ENCODE measurements at places on chromosomes 4 and X. TPM values are rescaled to one million over a fixed set of nuclear protein-coding genes. Genes with fewer than 3 reads are reported as not detected.
A peak's percentile ranks its signal among the peaks of the same experiment; 100 is the strongest.

- peak; percentile 39 for DNase-seq
Measured at GRCh38 chr4:93828332-93828994, at the start of gene ATOH1. TSS of gene ATOH1 (plus strand) at chr4:93828753. CDS start at chr4:93828927, 174 bp downstream.

DNA sequence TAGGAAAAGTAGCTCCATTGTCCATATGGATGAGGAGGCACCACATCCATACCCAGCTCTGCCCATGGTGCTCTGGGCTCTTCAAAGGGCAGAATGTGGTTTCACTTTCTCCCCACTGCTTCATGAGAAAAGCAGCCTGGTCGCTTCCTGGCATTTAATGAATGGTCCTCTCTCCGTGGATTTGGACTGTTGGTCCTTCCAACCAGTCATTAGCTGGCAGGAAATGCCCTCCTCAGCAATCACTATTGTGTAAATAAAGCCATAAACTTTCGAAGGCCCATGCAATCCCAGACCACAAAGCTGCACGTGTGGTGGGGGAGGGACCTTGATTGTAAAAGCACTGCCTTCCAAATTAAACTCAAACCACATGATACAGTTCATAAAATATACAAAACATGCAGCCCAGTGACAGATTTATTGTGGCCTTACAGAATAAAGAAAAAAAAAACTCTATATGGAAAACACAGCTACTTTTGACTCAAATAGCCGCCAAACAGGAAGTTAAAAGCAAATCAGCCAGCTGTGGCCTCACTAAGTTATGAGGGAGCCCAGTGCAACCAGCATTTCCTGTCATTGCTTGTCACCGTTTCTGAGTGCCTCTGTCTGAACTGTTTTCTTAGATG lies 8.1 kb downstream of the MBNL3 start:
- DNase-seq: peak; percentile 97

DNA sequence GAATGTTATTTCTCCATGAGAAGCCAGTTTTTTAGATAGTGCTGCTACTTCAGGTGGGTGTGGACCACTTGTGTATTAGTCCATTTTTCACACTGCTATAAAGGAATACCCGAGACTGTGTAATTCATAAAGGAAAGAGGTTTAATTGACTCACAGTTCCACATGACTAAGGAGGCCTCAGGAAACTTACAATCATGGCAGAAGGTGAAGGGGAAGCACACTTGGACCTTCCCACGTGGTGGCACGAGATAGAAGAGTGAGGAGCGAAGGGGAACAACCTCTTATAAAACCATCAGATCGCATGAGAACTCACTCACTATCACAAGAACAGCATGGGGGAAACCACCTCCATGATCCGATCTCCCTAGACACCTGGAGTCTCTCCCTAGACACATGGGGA lies 3.4 kb upstream of the PPID start:
- no peak for DNase-seq

DNA sequence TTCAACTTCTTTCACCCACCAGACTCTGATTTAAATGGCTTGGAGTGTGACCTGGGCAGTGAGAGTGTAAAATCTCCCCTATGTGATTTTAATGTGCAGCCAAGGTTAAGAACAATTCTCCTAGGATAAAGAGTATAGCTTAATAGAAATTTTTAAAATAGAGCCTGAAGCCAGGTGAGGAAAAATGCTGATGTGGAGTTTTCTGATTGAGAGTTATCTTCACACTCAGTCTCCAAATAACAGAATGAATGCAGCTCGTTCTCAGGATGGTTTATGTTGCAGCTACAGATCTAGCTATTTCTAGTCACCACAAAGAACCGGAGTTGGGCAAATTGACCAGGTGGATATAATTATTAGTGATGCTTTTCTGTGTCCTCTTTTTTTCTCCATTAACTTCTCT lies 70.7 kb downstream of the MOSPD2 start:
- no peak for DNase-seq

The POF1B gene
- not detected for total RNA-seq

The SORBS2 gene
- 0.41 TPM for total RNA-seq

GRCh38 chr4:123978637-123979036 lies 582.0 kb downstream of the SPRY1 start:
- no peak for DNase-seq

DNA sequence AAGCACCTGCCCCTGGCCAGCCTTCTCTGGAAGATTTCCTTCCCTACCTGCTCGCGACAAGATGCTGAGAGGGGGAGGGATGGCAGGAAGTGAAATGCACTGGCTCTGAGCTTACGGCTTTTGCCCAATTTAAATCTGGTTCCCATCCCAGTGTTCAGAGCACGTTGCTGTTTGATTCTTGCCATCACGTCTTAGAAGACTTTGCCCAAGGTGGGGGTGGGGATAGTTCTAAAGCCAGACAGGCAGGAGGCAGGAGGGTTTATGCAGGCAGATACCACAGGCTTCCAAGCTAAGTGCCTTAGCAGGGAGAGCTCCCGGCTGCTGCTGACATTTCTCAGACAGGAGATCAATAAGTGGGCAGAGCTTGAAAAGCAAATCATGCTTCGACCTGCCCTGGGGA lies 393.9 kb downstream of the MID1IP1 start:
- no peak for DNase-seq

DNA sequence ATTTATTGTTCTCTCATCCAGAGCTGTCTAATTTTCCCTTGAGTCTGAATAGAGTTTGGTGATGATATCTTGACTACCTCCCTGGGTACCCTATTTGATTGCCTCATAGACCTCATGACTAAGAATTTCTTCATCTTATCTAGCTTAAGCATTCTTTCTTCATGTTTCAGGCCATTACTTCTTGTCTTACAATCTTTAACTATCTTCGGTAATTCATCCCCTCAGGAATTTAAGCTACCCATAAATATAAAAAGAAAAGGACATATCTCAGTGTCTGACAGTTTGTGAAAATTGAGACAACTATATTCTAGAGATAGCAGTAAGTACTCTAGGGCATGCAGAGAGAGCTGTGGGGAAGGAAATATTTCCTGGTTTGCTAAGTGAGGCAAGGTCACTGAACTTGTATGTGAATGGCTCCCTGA lies 466.1 kb upstream of the GRID2 start:
- DNase-seq: peak; percentile 29

The SULT1B1 gene
- total RNA-seq: 1.8 TPM

GRCh38 chrX:37686369-37686995 lies 891 bp downstream of the XK start:
- no peak for DNase-seq

The RASSF6 gene
- total RNA-seq: not detected

The XG gene
- 0.06 TPM for total RNA-seq

DNA sequence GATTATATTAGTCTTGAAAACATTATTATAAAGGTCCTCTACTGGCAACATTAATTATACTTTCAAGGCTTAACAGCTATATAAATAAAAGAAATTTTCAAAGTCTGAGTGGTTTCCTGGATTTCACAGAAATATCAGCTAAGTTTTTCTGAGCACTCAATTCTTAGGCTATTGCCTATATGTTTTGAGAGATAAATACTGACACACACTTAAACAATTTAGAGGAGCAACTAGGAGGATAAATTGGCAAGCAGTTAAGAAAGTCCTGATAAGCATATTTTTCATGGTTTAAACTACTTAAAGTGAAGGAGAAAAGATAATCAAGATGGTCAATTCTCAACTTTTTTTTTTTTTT lies 2.7 kb upstream of the MGARP start:
- DNase-seq: no peak

The GSX2 gene
- total RNA-seq: not detected

GRCh38 chr4:48445704-48446103 lies 37.4 kb upstream of the SLC10A4 start:
- no peak for DNase-seq

The GEMIN8 gene
- total RNA-seq: 7.7 TPM

DNA sequence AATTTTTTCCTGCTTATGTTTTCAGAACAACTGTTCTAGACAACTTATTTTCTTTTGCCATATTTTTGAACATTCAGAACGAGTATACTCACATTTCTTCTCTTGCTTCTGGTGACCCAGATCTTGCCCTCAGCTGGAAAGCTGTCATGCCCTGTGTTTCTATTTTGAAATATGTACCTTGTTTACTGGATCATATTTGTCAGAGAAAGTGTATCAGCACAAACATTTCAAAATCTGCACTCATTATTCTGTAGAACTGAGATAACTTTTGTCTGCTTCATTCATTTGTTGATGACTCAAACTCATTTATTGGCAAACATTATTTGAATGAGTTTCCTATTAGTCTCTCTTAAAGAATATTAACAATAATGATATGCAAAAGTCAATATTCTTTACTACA lies 46.2 kb upstream of the FAM9A start:
- DNase-seq: no peak

DNA sequence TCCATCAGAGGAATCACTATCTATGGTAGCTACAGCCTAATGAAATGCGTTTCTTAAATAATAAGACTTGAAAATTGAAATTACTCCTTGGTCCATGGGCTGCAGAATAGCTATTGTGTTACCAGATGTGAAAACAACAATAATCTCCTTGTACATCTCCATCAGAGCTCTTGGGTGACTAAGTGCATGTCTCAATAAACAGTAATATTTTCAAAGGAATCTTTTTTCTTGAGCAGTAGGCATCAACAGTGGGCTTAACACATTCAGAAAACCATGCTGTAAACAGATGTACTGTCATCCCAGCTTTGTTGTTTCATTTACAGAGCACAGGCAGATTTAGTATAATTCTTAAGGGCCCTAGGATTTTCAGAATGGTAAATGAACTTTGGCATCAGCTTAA lies 67.3 kb downstream of the GLUD2 start:
- no peak for DNase-seq
